CD4-positive, alpha-beta T cell treated with Interleukin-2 at 100 ng/mL for 4 hours (primary cell): ENCODE measurements at places on chromosomes 6 and 20.

DNA sequence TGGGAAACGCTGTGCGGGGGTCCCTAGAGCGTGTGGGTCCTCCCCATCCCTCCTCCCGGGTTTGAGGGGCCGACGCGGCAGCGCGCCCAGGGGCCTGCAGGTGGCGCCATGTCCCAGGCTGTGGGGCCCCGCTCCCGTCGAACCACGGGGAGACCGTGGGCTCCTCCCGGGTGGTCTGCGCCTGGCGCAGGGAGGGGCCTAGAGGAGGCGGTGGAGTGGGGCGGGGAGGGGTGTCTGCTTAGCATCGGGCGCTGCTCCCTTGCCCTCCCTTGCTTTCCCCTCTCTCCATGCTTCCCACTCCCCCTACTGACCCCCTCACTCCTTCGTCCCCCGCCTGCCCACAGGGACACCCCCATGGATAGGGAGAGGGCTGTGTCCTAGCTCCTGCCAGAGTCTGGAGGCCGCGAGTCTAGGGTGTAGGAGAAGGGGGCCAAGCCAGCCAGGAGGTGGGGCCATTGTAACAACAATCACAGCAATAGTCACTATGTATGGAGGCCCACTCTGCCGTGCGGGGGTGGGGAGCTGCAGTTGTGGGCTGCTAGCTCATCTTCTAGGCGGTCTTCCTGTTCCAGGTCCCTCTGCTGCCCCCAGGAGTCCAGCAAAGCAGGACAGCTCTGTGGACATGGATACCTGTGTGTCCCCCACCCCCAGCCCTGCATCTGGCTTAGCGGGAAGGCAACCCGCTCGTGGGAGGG lies 51.7 kb downstream of the CHMP4B start:
- DNase-seq = peak; percentile 24

GRCh38 chr20:1119128-1119505 lies 715 bp downstream of the PSMF1 start:
- no peak for DNase-seq

DNA sequence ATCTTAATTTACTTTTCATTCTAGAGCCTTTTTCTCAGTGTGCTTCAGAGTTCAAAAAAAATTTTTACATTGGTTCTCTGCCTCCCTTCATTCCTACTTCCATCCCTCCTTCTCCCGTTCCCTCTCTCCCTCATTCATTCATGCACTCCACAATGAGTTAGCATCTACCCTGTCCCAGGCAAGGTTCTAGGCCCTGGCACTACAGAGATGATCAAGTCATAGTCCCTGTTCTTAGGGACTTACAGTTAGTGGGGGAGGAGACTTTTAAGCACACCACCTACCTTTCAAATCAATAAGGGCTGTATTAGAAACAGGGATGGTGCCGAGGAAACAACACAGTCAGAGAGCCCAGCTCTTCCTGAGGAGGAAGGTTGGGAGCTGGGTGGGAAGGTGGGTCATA lies 40.3 kb downstream of the MAP3K5 start:
- no peak for DNase-seq

- DNase-seq = no peak
Observed at GRCh38 chr6:1473166-1473565, 83.8 kb downstream of the FOXF2 start.

DNA sequence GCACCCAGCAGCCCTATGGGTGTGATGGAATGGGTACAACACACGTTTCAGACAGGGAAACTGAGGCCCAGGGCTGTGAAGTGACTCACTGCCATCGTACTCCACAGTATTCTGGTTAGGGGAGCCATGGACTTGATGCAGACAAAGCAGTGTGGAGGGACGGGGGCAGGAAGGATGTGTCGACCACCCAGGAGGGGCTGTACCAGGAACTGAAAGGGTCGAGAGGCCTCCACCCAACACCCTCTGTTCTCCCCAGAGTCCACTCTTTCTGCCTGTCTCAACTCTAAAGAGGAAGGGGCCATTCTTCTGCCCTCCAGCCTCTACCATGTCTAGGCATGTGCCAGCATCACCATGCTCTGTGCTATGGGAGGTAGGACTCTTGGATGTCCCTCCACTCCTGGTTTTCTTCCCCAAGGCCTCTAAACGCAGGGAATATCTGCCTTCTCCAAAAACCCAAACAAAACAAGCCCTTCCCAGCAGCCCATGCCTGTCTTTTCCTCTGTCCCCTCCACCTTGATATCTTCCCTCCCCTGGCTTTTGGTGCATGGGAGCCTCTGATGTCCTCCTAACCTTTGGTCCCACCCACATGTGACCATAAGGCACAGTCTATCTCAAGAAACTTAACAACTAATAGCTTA lies 7.4 kb downstream of the SLC22A1 start:
- DNase-seq = no peak

GRCh38 chr6:85113934-85114580 lies 335.8 kb upstream of the NT5E start:
- DNase-seq = no peak

GRCh38 chr6:4128072-4128471 lies 7.3 kb downstream of the ECI2 start:
- DNase-seq = no peak

GRCh38 chr6:47810885-47811284 lies 29.1 kb downstream of the OPN5 start:
- no peak for DNase-seq

GRCh38 chr6:28776269-28777146 lies 147.3 kb downstream of the TRIM27 start:
- no peak for DNase-seq

DNA sequence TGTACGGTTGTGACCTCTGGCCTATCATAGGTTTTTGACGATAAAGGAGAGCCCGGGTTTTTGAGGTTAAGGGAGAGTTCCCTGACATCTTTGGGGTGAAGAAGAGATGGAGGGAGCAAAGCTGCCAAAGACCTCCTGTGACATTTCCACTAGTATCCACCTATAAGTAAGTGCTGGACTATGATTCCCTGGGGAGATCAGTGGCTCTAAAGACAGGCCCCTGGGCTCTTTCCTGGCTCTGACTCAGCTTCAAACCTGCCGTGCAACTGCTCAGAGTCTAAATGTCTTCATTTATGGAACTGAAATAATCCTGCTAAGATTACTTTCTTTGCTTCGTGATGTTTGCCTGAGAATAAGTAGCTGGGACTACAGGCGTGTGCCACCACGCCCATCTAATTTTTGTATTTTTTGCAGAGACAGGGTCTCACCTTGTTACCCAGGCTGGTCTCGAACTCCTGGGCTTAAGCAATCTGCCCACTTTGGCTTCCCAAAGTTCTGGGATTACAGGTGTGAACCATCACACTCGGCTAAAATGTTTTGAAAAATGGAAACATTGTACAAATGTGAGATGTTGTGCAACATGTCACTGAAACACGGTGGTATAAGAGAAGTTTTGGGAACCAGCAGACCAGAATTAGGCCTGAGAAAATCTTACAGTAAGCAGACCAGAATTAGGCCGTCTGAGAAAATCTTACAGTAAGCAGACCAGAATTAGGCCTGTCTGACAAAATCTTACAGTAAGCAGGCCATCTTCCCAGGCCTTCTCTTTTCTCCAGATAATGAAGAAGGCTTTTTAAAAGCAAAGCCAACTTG lies 1.1 kb upstream of the PAQR8 start:
- no peak for DNase-seq

DNA sequence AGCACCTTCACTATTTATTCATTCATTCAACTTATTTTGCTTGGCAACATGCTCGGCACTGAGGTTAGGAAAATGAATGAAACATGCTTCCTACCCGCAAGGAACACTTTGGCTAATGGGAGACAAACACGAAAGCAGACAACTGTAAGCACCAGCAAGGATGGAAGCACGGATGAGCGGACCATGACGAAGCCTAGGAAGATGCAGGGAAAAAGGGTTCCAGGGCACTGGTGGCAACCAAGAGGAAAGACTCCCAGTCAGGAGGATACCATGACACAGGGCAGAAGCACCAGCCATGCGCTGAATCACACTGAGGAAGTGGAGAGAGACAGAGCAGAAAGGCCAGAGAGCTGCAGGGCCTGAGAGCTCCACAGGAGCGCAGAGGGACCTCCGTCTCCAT lies 9.8 kb downstream of the PDE10A start:
- DNase-seq = no peak

- DNase-seq = no peak
Observed at GRCh38 chr6:163971841-163972838, 557.6 kb downstream of the QKI start.

GRCh38 chr6:166192557-166192956 lies 24.9 kb upstream of the TBXT start:
- no peak for DNase-seq

DNA sequence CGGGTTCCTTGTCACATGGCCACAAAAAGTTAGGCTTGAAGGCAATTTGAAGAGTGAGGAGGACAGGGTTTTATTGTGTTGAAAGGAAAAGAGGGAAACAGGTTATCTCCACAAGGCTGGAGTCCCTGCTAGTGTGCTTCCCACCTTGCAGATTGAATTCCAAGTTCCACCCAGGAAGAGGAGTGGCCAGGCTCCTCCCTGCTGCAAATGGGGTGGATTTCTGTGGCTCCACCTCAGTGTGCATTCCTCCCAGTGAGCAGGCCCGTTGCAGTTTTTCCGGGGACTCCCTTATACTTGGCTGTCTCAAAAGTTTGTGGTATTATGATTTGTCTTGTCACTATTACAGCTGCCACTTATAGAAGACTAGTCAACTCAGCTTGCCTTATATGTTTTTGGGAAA lies 281.8 kb upstream of the PLCB4 start:
- DNase-seq = no peak

DNA sequence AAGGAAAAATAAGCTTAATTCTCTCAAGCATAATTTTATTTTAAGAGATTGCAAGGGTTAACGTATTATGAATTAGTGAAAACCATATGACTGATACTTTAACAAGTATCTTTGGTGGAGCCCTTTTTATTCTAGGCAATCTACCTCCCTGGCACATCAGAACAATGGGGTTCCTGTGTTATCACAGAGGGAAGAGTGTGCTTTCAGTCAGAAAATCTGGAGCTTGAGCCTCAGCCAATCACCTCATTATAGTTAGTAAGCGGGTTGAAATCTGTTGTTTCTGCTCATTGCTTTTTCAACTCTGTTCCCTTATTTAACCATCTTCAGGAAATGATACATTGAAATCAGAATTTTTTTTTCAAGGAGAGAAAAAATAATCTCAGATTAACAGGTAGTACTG lies 391 bp downstream of the ADGRF1 start:
- no peak for DNase-seq

DNA sequence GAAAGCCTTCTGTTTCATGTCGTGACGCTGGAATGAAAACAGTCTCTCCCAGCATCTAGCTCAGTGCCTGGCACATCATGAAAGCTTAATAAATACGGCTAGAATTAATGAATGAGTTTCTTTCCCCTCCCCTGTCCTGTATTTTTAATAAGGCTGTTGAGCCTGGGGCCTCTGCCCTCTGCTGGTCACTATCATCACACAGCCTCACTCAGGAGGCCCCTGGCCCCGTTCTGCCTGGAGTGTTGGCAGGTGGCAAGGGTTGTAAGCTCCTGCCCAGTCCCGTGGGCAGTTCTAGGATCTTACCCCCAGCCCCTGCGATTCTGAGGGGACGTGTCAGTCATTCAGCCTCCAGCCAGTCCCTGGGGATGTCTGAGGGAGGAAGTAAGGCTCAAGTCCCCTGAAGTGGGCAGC lies 41.4 kb downstream of the PHACTR3 start:
- DNase-seq = no peak

DNA sequence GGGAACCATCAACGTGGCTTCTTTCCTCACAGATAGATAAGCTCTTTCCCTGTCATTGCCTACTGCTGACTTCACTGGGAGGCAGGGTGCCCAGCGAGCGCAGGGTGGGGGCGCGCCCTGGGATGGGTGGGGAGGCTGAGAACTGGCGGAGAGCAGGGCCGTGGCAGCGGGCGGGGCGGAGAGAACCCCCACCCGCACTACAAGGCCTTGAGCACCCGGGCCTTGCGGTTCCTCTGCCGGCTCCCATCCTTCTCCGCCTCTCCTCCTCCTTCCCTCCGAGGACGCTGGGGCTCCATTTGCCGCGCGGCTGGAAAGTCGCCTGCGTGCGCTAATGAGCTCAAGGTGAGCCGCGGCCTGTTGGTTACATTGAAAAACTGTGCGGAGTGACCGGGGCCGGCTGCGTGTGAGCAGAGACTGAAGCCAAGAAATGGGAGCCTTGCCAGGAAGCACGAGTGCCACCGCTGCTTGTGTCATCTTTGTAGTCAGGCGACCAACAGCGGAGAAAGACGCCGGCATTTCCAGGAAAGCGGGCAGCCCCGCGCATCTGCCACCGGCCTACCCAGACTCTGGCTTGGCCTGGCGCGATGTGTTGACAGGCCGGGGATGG lies 963.5 kb upstream of the SLC35B3 start:
- no peak for DNase-seq

DNA sequence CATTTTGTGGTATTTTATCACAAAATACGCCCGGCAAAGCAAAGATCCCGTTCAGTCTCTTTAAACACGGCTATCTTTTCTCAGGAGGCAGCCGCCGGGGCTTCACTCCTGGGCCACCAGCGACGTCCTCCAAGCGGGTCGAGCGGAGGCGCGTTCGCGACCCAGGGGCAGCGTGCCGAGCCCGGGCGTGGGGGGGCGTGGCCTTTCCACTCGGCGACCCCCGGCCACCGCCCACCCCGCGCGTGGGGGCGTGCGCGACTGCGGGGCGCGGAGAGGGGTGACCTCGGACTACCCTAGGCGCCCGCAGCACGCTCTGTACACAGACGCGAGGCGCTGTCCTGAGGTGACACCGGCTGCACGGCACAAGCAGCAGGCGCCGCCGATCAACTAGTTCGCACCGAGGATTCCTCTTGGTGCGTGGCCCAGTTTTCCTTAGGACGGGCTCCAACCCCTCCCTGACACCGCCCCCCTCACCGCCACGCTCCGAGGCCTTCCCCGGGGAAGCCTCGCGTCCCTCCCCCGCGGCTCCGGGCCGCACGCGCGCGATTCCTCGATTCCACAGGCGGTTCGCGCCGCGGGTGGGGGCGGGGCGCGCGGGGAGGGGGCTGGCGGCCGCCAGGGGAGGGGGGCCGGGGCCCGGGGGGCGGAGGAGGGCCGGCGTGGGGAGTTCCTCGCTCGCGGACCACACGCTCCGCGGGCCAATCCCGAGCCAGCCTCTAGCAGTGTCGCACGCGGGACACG lies 1.1 kb upstream of the JARID2 start:
- peak; percentile 52 for DNase-seq

- DNase-seq = no peak
Observed at GRCh38 chr6:69880601-69881000, 14.2 kb downstream of the COL19A1 start.

DNA sequence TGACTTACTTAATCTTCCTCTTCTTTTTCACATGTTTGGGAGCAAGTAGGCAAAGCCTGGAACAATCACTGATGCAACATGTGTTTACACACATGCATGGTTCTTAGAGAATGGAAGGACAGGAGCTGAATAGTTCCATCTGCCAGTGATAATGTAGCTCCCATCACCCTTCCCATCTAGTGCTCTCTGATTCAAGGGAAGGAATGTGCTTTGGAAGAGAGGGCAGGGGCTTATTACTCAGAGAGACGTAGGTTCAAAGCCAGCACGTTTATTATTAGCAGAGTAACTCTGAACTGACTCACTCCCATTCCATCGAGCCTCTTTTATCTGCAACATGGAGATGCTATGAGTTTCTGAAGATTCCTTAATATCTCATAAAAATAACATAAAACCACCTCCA lies 211.9 kb downstream of the GMPR start:
- DNase-seq = no peak
